ENCODE measurements at places on chromosomes 12 and 14. TPM values are rescaled to one million over a fixed set of nuclear protein-coding genes. Genes with fewer than 3 reads are reported as not detected.

The PTPRR gene
- 1.4 TPM for total RNA-seq

The NEUROD4 gene
- total RNA-seq = not detected

DNA sequence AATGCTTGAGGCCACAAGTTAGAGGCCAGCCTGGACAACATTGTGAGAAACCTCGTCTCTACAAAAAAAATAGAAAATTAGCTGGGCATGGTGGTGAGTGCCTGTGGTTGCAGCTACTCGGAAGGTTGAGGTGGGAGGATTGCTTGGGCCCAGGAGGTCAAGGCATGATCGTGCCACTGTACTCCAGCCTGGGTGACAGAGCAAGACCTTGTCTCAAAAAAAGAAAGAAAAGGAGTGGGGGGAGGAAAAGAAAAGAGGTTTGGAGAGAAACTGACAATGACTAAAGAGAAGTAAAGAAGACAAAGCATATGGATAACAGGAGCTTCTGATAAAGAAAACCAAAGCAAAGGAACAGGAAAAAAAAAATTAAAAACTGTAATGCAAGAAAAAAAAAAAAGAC is 37.4 kb upstream of the SELPLG start:
- H3K27me3 ChIP-seq = no peaks in the 10 kb centered on the region
- H3K4me1 ChIP-seq = peaks cover 15% of the 10 kb centered on the region
- H3K27ac ChIP-seq = no peak overlapping the region
- H3K4me3 ChIP-seq = no peak overlapping the region
- DNase-seq = no peak

GRCh38 chr12:126114441-126114840 is 1049.2 kb downstream of the AACS start:
- H3K4me3 ChIP-seq = no peak overlapping the region
- H3K27me3 ChIP-seq = no peaks in the 10 kb centered on the region
- DNase-seq = no peak
- H3K27ac ChIP-seq = no peak overlapping the region
- no peaks in the 10 kb centered on the region for H3K4me1 ChIP-seq

The ZNF664 gene
- total RNA-seq = 85.8 TPM

The BCAT1 gene
- 131 TPM for total RNA-seq

The OR4K14 gene
- total RNA-seq = not detected

GRCh38 chr12:122672515-122672914 is 30.6 kb downstream of the HCAR2 start:
- no peaks in the 10 kb centered on the region for H3K36me3 ChIP-seq
- DNase-seq = no peak
- H3K27ac ChIP-seq = no peak overlapping the region
- no peaks in the 10 kb centered on the region for H3K4me1 ChIP-seq

- H3K36me3 ChIP-seq = no peaks in the 10 kb centered on the region
- H3K27me3 ChIP-seq = no peaks in the 10 kb centered on the region
- H3K4me1 ChIP-seq = peaks cover 84% of the 10 kb centered on the region
- H3K27ac ChIP-seq = peak overlapping the region; percentile 71
These were observed 3.2 kb upstream of the NUMB start for GRCh38 chr14:73461478-73462047.

- H3K4me1 ChIP-seq = no peaks in the 10 kb centered on the region
- no peak overlapping the region for H3K27ac ChIP-seq
- H3K4me3 ChIP-seq = no peak overlapping the region
- H3K27me3 ChIP-seq = no peaks in the 10 kb centered on the region
- H3K36me3 ChIP-seq = no peaks in the 10 kb centered on the region
- DNase-seq = no peak
These were observed 18.0 kb downstream of the ACACB start for GRCh38 chr12:109134186-109134917.

DNA sequence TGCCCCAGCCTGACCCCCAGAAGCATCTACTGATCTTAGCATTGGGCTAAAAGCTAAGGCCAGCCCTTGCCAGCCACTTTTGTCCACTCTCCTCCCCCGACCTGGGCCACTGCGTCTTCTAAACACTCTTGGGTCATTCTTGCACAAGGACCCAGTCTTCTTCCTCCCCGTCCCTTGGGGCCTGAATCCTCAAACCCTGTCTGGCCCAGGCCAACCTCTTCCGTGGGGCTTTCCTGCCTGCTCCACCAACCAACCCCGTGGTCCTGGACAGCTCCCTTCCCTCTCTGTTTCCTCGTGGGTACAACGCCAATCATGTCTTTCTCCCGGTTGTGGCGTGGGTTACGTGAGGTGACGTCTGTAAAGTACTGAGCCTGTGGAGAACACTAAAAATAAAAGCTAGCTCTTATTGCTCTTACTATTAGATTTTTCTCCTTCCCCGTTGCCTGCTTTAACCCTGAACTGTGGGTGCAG is 21.5 kb downstream of the FAM222A start:
- no peaks in the 10 kb centered on the region for H3K4me1 ChIP-seq
- H3K36me3 ChIP-seq = no peaks in the 10 kb centered on the region
- H3K27ac ChIP-seq = no peak overlapping the region
- peak; percentile 10 for DNase-seq

DNA sequence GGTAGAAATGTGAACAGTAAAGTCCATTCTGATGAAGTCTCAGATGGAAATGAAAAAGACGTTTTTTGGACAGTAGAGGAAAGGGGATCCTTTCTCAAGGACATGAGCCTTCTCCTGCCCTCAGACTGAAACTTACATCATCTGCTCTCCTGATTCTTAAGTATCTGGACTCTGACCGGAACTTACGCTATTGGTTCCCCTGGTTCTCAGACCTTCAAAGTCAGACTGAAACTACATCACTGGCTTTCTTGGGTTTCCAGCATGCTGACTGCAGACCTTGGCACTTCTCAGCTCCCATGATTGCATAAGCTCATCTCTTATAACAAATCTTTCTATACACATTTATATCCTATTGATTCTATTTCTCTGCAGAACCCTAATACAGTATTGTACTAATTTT is 291.0 kb downstream of the SNAPC1 start:
- DNase-seq = no peak
- no peak overlapping the region for H3K27ac ChIP-seq
- H3K4me1 ChIP-seq = no peaks in the 10 kb centered on the region
- H3K36me3 ChIP-seq = no peaks in the 10 kb centered on the region
- H3K4me3 ChIP-seq = no peak overlapping the region

DNA sequence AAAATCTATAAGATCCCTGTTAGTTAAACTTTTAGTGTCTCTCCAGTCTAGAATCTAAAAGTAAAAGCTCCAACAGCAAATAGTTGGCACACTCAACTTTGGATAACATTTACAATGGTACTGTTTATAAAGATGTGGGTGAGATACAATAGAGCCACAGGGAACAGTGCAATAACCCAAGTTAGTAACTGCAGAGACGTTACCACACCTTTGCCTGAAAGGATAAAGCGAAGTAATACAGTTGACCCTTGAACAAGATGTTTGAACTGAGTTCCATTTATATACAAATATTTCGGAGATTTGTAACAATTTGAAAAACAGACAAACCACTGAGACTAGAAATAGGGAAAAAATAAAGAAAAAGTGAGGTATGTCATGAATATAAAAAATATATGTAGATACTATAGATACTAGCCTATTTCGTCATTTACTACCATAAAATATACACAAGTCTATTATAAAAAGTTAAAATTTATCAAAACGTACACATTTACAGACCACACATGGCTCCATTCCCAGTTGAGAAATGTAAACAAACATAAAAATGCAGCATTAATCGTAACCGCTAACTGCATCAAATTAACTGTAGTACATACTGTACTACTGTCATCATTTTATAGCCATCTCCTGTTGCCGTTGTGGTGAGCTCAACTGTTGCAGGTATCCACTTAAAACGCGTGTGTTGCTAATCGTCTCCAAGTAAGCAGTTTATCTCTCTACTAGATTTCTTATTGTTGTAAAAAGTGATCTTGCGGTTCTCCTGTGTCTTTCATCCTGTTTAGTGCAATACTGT is 56.5 kb upstream of the HIF1A start:
- no peak overlapping the region for H3K27ac ChIP-seq
- no peaks in the 10 kb centered on the region for H3K27me3 ChIP-seq
- no peak overlapping the region for H3K4me3 ChIP-seq
- H3K4me1 ChIP-seq = peaks cover 6% of the 10 kb centered on the region

DNA sequence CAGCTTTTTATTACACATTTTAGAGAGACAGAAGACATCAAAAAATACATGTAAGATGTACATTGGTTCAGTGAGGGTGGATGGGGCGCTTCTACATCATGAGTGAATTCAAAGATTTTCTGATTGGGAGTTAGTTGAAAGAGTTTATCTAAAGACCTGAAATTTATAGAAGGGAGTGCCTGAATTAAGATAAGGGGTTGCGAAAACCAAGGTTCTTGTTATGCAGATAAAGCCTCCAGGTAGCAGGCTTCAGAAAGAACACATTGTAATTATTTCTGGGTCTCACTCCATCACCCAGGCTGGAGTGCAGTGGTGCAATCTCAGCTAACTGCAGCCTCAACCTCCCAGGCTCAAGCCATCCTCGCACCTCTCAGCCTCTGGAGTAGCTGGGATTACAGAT is 26.2 kb upstream of the TMPO start:
- no peak for DNase-seq

The MIP gene
- not detected for total RNA-seq

- no peak overlapping the region for H3K4me3 ChIP-seq
- no peaks in the 10 kb centered on the region for H3K27me3 ChIP-seq
- no peak overlapping the region for H3K27ac ChIP-seq
- no peak for DNase-seq
- no peaks in the 10 kb centered on the region for H3K4me1 ChIP-seq
- H3K36me3 ChIP-seq = no peaks in the 10 kb centered on the region
These were observed 40.1 kb upstream of the STRAP start for GRCh38 chr12:15842108-15842507.

GRCh38 chr12:43097471-43097870 is 454.5 kb downstream of the ADAMTS20 start:
- H3K4me3 ChIP-seq = no peak overlapping the region
- H3K27me3 ChIP-seq = no peaks in the 10 kb centered on the region
- no peaks in the 10 kb centered on the region for H3K4me1 ChIP-seq
- DNase-seq = no peak
- no peaks in the 10 kb centered on the region for H3K36me3 ChIP-seq

The STYK1 gene
- 1.4 TPM for total RNA-seq

DNA sequence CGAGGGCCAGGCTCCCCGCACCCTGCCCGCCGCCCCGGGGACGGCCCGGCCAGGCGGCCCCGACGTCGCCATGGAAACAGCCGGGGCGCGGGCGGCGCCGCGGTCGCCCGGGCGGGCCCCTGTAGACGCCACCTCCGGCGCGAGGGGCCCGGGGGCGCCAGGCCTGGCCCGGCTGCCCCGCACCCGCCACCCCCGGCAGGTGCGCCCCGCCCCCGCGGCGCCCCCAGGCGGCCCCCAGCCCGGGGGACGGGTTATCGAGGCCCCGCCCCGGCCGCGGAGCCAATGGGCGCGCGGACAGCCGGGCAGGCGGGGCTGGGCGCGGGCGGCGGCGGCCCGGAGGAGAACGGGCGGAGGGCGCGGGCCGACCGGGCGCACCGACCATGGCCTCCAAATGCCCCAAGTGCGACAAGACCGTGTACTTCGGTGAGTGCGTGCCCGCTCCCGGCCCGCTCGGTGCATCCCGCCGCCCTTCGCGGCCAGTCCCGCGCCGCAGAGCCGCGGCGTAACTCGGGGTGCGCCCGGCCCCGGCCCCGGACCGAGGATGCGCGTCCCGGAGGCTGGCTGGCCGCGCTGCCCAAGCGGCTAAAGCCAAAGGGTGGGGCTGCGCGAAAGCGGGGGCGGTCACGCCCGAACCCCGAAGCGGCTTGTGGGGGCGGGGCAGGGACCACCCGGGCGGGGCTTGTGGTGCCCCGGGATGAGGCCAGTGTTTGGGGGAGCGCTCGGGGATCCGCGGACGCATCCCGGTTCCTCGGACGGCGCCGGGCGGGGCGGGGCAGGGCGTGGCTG is at the start of gene CRIP2:
TSS of gene CRIP2 (plus strand) at position 339 of the 786 bp plus-strand sequence. CDS start at position 381, 42 bp downstream.
- peak within 1 kb of the TSS; percentile 94 for H3K27ac ChIP-seq
- H3K27me3 ChIP-seq = peaks cover 69% of the 10 kb centered on the region
- H3K4me1 ChIP-seq = peaks cover 36% of the 10 kb centered on the region
- DNase-seq = no peak
- no peaks in the 10 kb centered on the region for H3K36me3 ChIP-seq

The KRT7 gene
- total RNA-seq = 1,945 TPM

The TAS2R46 gene
- 1.4 TPM for total RNA-seq

DNA sequence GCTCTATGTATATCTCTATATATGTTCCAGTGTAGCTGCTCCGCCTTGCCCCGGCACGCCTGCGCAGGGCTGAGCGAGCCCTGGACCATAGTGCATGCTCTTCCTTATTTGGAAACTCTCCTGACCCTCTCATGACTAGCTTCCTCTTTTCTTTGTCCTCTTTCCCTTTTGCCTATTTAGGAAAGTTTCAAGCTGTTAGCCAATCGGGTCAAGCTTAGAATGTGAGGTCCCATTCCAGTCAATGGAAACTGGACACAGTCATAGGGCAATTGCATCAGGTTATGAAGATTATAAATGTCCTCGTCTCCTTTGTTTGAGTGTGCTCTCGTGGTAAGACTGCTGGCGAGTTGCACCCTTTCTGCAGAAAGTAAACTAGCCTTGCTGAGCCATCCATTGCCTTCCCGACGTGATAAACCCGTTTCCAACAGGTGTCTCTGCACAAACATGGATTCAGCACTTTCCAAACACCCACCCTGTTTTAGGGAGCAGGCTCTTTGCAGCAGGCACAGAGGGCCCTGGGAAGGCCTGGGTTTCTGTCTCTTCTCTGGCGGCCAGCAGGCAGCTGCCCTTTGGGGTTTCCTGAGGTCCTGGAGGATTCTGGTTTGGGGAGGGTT is 30.9 kb downstream of the CCDC92 start:
- no peaks in the 10 kb centered on the region for H3K27me3 ChIP-seq
- no peak overlapping the region for H3K4me3 ChIP-seq
- no peak overlapping the region for H3K27ac ChIP-seq

GRCh38 chr12:107990325-107990724 is 138.8 kb upstream of the WSCD2 start:
- no peak overlapping the region for H3K4me3 ChIP-seq
- H3K27me3 ChIP-seq = peaks cover 9% of the 10 kb centered on the region
- no peak overlapping the region for H3K27ac ChIP-seq
- no peaks in the 10 kb centered on the region for H3K36me3 ChIP-seq
- no peaks in the 10 kb centered on the region for H3K4me1 ChIP-seq
- DNase-seq = no peak

DNA sequence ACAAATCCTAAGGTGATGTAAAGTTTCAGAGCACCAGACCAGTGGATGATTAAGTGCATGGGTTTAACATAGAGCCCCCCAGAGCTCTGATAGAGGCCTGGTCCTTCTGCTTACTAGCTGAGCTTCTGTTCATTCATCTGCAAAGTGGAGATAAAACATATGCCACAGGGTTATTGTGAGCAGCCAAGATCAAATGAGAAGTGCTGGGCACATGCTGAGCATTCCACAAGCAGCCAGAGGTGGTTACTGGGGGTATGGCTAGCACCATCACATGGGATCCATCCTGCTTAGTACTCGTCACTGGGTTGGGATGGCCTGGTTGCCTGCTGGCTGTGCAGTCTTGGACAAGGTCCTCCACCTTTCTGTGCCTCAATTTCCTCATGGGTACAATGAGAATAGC is 18.0 kb upstream of the SMUG1 start:
- H3K36me3 ChIP-seq = no peaks in the 10 kb centered on the region
- DNase-seq = no peak
- no peaks in the 10 kb centered on the region for H3K27me3 ChIP-seq
- no peak overlapping the region for H3K27ac ChIP-seq
- H3K4me3 ChIP-seq = no peak overlapping the region

The KIF5A gene
- total RNA-seq = 0.38 TPM

The KLRK1 gene
- 2.6 TPM for total RNA-seq

- H3K4me1 ChIP-seq = no peaks in the 10 kb centered on the region
- DNase-seq = no peak
- H3K27me3 ChIP-seq = no peaks in the 10 kb centered on the region
- no peak overlapping the region for H3K27ac ChIP-seq
These were observed 141.6 kb downstream of the GLT1D1 start for GRCh38 chr12:128994856-128995255.
